ENCODE measurements at places on chromosomes 1 and 21.

DNA sequence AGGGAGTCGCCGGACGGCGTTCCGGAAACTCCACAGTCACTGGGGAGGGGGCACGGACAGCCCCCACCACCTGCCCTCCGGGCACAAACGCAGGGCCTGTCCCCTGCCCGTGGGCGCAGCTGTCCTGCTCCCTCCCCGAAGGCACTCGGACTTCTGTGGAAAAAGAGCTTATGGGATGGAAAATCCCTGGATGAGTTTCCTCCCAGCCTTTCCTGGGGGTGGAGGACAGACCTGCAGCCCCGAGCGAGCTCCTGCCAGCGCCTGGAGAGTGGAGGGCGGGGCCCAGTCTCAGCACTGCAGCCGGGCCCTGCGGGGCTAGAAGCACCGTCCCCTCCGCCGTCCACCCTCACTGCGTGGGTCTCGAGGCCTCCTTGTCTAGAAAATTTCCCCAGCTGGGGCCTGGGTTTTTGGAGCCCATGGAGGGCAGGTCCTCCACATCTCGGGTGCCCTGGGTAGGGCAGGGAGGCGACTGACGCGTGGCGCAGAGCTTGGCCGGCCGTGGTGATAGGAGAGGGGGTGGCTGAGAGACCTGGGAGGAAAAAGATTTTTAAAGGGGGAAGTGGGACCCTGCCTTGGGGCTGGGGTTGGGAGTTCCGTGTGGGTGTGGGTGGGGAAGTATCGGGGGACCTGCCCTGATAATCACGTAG is 6.4 kb upstream of the COL6A1 start:
- DNase-seq, result no peak

DNA sequence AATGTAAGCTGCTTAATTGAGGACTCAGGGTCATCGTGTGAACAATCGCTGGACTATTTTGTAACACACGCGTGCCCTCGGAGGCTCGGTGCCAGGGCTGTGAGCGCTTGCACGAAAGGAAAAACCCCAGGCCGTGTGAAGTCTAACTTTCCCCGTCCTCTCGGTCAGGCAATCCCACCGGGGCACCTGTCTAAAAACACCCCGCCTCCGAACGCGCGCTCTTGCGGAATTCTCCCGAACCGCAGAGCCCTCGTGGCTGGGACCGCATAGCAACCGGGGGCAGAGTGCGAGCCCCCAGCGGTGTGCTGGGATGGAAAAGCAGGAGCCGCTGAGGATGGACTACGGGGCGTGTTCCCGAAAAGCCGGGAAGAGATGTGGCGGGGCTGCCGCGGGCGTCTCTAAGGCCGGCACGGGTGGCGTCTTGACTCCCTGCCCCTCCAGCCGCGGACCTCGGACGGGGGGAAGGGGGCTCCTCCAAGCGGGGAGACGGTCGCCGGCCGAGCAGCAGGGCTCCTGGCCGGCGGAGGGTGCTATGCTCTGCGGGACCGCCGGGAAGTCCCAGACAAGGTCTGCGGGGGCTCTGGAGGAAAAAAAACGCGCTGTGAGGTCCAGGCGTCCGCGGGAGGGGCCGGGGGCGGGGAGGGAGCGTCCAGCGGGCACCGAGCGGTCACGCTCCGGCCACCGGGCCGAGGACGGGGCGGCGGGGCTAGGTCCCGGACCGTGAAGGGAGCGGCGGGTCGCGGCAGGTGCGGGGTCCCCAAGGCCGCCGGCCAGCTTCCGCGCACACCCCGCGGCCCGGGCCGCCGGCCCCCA is 936 bp downstream of the ZBTB21 start:
- DNase-seq, result no peak

- no peak for DNase-seq
Observed at GRCh38 chr1:58933599-58933926, 149.7 kb upstream of the JUN start.

DNA sequence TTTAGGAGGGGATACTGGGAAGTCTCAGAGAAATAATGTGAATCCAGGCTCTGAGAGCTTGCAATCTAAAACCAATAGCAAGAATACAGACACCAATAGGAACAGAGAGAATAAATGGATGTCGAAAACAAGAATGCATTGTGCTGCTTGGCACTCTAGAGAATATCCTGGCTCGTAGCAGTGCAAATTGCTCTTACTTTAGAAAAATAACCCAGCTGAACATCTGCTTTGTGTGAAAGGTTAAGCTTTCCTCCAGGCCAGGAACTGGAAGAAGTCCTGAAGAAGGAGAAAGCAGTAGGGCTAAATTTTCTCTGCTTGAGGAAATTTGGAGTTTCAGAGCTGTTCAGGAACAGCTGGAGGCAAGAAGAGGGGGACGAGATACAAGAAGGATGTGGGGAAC is 382.3 kb downstream of the HHIPL2 start:
- no peak for DNase-seq

- DNase-seq, result no peak
Observed at GRCh38 chr1:89540406-89540970, 15.9 kb downstream of the LRRC8B start.
